Stimulated activated CD8-positive, alpha-beta memory T cell treated with anti-CD3 and anti-CD28 coated beads, Interleukin-4, amount 100 ng/mL, for 4 hours (primary cell): ENCODE measurements at places on chromosomes 3 and 15.

- no peak for DNase-seq
These were observed 147.4 kb upstream of the UMPS start for GRCh38 chr3:124582621-124583395.

GRCh38 chr3:126194713-126195305 is 14.4 kb upstream of the ALDH1L1 start:
- no peak for DNase-seq

DNA sequence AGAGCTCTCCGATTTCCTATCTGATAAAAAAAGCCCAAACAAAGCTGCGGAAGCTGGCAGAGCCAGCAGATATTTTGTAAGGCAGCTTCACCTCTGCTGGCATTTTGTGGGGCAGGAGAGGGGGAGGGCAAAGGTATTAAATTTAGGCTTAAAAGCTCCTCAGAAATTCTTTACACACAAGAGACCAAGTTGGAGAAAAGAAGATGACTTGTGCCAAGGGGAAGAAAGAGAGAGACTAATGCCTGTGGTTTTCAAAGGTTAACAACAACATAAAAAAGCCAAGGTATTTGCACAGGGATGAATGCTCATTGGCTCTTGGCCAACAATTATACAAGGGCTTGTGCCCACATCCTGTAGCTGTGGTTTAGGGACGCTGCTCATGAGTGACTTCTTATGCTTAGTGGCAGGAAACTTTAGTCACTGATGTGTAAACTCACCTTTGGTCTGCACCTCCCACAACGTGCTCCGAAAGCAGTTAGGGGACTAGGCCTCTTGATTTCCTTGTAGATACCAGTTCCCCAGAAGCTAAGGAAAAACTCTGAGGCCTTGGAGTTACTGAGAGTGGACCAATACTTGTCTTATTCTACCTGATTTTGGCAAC is 152.9 kb downstream of the TPRG1 start:
- peak; percentile 53 for DNase-seq

GRCh38 chr3:43477600-43477999 is 144.2 kb downstream of the ANO10 start:
- DNase-seq: peak; percentile 59

GRCh38 chr3:169667166-169668071 is 3.9 kb upstream of the MECOM start:
- no peak for DNase-seq

GRCh38 chr15:96328181-96328876 is 2.2 kb upstream of the NR2F2 start:
- DNase-seq: no peak

DNA sequence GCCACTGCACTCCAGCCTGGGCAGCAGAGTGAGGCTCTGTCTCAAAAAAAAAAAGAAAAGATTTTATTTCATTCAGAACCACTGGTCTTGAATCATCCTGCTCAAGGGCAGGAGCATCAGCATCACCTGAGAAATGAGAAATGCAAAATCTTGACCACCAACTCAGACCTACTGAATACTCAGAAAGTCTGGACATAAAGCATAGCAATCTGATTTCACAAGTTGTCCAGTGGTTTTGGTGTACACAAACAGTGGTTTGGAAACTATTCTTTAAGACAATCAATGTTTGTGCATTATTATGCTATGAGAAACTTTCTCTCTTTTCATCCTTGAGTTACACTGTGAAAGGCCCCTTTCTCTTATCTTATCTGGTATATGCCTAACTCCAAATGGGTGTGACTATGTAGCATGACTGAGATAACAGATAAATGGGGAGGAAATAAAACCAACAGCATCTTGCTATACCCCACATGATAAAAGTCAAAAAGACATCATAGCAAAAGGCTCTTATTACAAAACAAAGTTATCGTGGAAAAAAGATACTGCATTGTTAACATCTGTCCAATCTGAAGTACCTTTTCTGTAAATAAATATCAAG is 174.2 kb upstream of the STT3B start:
- DNase-seq: no peak

- no peak for DNase-seq
These were observed 163.2 kb upstream of the GRM7 start for GRCh38 chr3:6697722-6698121.

DNA sequence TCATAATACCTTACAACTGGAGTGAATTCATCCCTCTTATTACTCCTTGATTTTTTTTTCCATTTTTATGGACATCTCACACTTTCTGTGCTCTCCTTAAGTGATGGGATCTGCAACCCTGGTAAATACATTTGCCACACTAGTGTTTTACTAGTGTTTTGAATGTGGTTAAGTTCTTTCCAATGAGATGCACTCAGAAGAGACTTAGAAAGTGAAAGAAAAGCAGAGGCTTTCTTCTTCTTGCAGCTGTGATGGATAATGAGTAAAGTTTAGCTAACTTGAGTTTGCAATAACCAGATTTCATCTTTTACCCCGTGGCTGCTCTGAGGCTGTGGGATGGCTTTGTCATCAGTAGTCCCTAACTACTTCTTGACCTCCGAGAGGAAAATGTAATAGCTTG is 1248.4 kb downstream of the NSUN3 start:
- DNase-seq: no peak

GRCh38 chr3:142724682-142725356 is 985 bp downstream of the TRPC1 start:
- no peak for DNase-seq

- no peak for DNase-seq
These were observed 82.8 kb upstream of the TNFSF10 start for GRCh38 chr3:172606021-172606420.

DNA sequence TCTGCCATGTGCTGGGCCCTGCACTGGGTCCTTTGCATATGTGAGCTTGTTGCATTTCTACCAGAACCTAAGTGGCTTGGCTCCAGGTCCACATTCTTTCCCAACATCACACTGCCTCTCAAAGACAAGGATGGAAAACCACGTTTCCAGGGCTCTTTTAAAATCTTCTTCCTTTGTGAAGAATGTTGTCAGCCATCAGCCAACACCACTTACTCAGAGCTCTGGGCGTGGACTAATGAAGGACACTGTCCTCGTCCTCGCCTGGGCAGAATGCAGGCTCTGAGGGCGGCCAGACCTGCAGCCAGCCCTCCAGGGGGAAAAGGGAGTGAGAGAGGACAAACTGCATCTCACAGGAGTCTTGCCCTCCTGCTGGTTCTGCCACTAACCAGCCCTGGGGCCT is 49.7 kb downstream of the MAGEF1 start:
- DNase-seq: no peak

DNA sequence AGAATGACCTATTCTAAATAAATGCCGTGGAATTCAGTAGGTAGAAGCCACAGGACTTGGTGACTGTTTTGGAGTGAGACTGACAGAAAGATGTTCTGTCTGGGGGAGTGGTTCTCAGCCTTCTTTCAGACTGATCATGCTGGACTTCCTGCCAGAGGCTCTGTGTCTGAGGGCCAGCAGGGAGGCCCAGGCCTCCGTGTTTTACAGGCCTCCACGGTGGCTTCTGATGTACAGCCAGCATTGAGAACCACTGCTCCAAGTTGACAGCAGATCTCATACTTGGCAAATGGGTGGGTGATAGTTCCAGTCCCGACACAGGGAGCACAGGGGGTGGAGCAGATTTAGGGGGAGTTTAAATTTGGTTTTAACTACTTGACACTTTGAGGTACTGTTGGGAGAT is 6.7 kb upstream of the PIGZ start:
- no peak for DNase-seq

DNA sequence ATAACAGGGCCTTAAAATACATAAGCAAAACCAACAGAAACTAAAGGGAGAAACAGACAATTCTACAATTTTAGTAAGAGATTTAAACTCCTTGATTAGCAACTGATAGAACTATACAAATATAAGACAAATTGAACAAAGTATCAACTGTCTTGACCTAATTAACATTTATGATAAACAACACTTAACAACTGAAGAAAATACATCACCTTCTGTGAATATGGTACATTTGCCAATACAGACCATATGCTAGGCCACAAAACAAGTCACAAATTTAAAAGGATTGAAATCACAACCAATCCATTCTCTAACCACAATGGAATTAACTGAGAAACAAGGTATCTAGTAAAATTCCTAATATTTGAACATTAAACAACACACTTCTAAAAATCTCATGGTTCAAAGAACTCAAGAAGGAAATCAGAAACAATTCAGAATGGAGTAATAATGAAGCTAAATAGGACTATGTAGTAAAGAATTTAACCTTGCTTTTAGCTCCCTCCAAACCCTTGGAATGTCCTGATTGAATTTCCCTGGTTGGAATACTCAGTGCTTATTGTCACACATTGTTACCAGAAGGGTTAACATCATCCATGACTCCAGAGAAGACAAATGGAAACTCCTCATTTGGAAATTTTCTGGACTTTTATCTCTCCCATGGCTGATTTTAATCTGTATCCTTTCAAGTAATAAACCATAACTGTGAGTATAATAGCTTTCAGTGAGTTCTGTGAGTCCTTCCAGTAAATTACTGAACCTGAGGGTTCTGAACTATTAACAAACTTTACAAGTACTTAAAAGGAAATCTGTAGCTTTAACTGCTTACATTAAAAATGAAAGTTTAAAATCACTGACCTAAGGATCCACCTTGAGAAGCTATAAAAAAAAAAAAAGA is 88.8 kb downstream of the DLG1 start:
- no peak for DNase-seq

DNA sequence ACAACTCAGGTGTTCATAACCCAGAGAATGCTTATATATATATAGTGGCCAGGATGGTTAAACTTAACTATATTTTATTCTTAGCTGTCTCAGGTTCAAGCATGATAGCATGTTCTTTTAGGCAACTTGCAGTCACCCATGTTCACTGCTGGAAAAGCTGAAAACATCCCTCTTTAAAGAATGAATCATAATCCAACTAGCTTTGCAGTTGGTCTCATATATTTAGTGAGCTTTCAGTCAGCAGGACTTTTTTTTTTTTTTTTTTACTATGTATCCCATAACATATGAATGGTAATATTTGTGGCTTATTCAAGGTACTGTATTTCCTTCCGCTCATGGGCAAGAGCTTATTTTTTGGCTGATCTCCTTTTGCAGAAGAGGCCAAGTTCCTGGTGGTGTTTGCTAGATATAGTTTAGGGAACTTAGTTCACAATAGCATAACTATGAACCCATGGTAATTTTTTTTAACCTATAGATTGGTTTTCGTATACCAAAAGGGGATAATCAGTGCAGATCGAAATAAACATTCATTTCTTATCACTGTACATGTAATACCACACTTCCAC is 77.6 kb downstream of the CMSS1 start:
- DNase-seq: no peak

DNA sequence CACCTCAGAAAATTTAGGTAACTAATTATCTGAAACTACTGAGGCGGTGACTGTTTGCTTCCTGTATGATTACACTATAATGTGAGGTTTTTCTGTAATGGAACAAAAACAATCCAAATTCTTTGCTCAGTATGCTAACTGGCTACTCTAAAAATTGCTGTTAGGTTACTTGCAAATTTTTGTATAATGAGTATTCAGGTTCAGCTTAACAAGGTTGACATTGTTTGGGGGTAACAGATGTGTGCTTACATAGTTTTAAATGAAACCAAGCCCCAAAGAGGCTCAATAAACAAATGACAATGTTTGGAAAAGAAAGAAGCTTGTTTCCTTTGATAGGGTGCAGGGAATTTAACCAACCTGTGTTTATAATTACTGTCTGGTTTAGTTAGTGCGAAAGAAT is 414.5 kb upstream of the MDFIC2 start:
- DNase-seq: no peak

DNA sequence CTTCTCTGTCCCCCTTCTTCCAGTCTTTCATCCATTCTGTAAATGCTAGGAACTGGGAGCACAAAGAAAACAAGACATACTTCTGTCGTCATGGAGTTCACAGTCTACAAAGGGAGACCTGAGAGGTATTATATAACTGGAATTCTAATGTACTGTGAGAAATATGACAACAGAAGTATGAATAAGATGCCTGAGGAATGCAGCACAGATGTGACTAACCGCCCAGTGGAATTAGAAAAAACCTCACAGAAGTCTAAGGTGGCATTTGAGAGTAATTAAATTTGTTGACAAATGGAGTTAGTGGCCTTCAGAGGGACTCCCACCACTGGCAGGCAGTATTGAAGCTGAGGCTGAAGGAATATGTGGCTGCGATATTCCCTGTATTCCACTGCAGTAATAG is 168.5 kb upstream of the FAM3D start:
- DNase-seq: no peak

GRCh38 chr3:55802816-55803215 is 315.7 kb upstream of the WNT5A start:
- no peak for DNase-seq

DNA sequence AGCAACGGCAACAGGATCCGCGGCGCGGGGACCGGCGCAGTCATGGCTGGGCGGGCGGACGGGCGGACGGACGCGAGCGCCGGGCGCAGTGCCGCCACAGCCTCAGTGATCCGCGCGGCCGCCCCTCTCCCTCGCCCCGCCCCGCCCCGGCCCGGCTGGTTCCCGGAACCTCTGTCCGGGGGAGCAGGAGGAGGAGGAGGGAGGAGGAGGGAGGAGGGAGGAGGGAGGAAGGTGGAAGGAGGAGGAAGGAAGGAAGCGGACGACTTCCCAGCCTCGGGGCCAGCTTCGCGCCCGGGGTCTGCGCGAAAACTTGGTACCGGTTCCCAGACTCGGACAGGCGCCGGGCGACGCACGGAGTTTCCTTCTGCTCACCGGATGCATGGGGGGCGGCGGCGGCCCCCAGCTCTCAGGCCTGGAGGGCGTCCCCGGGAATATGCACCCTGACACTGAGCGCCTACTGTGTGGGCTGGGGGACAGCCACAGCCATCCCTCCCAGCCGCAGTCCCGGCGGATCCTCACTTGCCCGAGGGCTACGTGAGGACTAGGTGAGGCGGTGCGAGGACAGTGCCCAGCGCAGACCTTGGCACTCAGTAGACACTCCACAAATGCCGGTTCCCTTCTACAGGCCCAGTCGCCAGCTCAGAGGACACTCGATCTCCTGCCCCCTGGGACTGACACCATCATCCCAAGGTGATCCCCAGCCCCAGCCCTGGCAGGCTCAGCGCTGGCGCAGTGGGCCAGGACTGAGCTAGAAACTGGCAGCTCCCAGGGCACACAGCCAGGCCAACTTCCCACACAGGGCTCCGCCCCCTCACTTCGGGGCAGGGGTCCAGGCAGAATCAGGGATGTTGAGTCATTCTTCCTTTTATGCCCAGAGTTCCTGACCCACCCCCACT is at the start of gene SHISA5:
SHISA5 (minus strand) TSS at position 124 of the 896 bp plus-strand sequence; CDS start at position 44, 80 bp downstream.
- no peak for DNase-seq

- DNase-seq: no peak
These were observed 105.6 kb upstream of the NECTIN3 start for GRCh38 chr3:110965976-110966375.

DNA sequence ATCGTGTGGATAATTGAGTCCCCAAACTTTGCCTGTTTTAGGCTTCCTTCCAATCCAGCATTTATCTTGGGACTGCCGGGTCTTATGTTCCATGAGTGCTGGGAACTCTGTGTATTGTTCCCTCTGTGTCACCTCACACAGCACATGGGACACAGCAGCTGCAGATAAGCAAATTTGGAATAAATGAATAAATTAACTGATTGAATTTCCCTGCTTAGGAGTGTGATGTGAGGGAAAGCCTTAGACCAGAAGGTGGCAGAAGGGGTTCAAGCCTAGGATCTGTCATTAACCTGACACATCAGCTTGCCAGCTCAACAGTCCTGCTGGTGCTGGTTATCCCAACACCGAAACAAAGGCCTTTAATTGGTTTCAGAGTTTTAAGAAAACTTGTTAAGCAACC is 114.3 kb downstream of the OXSM start:
- no peak for DNase-seq
